ENCODE measurements at places on chromosomes 11 and 22. TPM values are rescaled to one million over a fixed set of nuclear protein-coding genes. Genes with fewer than 3 reads are reported as not detected.

The PACSIN3 gene
- total RNA-seq = 25.8 TPM

The RASL10A gene
- 0.32 TPM for total RNA-seq

The RAG2 gene
- not detected for total RNA-seq

The ADM gene
- 24.1 TPM for total RNA-seq

The SPON1 gene
- total RNA-seq = 0.93 TPM

The PLA2G3 gene
- total RNA-seq = not detected

The BTG4 gene
- not detected for total RNA-seq

DNA sequence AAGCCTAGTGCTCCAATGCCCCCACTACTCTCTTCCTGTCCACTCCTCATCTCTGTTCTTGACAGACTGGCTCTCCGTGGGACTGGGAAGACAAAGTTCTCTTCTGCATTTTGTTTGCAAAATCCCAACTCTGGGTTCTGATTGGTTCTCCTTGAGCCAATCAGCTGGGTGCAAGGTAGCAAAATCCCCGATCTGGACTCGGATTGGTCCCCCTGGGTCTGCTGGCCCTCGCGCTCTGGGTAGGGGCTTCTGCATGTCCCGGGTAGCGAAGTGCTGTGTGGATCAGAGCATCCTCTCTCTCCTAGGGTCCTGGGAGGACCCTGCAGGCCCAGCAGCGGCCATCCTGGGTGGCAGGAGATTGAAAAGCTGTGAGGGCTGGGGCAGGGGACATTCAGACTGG is 22.3 kb upstream of the A4GALT start:
- H3K36me3 ChIP-seq = no peaks in the 10 kb centered on the region
- no peak for DNase-seq
- no peaks in the 10 kb centered on the region for H3K4me1 ChIP-seq
- H3K27ac ChIP-seq = no peak overlapping the region

GRCh38 chr11:12715941-12716340 is 41.7 kb downstream of the TEAD1 start:
- no peaks in the 10 kb centered on the region for H3K27me3 ChIP-seq
- peak; percentile 34 for DNase-seq
- H3K4me1 ChIP-seq = no peaks in the 10 kb centered on the region
- H3K27ac ChIP-seq = no peak overlapping the region

DNA sequence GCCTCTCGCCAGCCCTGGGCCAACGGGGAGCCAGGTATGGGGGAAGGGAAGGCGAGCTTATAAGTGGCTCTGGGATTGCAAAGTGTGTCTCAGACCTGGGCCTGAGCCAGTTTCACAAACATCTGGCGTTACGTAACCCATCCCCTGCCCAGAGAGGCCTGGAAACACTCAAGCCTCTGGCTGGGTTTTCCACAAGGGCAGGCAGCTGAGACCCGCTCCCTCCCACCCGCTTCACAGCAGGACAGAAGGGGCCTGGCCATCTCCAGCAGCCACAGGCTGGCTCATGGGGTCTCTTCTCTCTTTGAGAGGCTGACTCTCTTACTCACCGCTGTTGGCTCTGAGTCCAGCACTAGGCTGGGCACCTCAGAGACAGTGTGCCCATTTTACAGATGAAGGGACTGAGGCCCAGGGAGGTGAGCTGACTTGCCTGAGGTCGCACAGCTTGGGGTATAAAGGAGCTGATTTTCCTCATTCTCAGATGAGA is 44.5 kb downstream of the TRIOBP start:
- H3K36me3 ChIP-seq = no peaks in the 10 kb centered on the region
- H3K27ac ChIP-seq = peak overlapping the region; percentile 40
- DNase-seq = peak; percentile 90
- no peak overlapping the region for H3K4me3 ChIP-seq
- H3K27me3 ChIP-seq = no peaks in the 10 kb centered on the region
- H3K4me1 ChIP-seq = peaks cover 11% of the 10 kb centered on the region

DNA sequence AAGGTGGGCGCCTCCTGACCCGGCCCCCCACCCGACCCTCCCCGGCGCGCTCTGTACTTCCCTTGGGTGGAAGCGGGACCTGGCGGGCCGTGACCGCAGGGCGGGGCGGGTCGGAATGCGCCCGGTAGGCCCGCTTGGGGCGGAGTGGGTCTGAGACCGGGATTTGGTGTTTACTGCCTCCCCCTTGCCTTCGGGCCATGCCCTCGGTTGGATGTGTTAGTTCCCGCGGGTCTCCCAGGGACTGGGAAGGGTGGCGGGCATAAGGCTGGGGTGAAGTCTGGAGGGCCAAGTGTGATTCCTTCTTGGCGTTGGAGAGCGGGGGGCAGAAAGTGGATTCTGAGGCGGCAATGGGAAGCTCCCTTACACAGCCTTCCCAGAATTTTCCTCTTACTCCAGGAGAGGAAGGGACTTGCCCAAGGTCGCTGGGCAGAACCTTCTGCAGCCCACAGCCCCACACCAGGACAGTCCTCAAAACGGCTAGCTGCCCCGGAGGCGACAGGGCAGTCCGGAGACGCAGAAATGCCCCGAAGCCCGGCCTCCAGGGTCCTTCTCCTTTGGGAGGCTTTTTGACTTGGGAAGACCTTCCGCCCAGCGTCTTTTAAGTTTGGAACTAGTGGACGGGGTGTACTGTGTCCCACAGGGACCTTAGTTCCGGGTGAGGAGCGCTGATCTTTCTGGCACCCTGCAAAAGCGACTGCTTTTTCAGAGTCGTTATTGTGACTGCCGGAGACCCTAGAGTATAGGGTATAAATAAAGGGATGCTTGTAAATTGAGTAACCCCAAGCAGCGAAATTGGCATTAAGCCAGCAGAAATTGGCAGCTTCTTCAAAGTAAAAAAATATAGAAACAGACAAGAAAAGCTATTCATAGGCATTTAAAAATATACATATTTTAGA is 647 bp downstream of the SWAP70 start:
- H3K4me1 ChIP-seq = no peaks in the 10 kb centered on the region
- peak overlapping the region; percentile 93 for H3K4me3 ChIP-seq
- H3K36me3 ChIP-seq = no peaks in the 10 kb centered on the region
- no peaks in the 10 kb centered on the region for H3K27me3 ChIP-seq

DNA sequence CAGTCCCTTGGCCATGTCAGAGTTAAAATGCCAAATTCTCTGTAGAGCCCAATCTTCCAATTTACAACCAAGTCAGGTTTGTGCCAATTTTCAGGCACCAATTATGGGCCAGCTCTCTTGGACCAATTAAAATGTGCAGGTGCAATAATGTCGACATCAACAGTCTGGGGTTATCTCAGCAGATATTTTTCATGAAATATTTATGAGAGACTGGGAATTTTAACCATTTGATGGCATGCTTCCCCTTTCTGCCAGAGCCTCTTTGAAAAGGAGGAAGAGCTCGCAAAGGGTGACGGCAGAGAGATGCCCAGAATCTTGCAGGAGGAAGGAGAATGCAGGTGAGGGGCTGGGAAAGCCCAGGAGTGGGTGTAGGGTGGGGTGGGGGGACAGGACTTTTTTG is 100.8 kb upstream of the SYT13 start:
- no peak for DNase-seq
- H3K27me3 ChIP-seq = no peaks in the 10 kb centered on the region
- H3K27ac ChIP-seq = no peak overlapping the region

GRCh38 chr22:26345496-26345895 is 83.6 kb upstream of the ASPHD2 start:
- no peaks in the 10 kb centered on the region for H3K27me3 ChIP-seq
- no peak for DNase-seq
- no peak overlapping the region for H3K4me3 ChIP-seq
- no peaks in the 10 kb centered on the region for H3K4me1 ChIP-seq

DNA sequence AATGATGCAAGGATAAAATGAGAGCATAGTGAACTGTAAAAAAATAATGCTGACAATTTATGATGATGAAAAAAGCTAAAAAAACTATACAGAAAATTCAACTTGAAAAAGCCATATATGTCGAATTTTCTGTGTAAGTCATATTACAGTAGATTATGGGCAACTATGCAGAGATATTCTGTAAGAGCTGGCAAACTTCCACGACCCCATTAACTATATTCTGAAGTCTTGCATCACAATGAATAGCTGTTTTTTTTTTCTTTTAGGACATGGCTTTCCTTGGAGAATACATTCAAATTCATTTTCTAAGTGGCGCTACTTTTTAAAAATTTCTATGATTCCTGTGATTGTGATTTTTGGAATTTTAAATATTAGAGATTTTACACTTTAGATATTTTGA is 18.4 kb downstream of the PSMD13 start:
- H3K36me3 ChIP-seq = no peaks in the 10 kb centered on the region
- no peaks in the 10 kb centered on the region for H3K27me3 ChIP-seq
- no peak for DNase-seq

GRCh38 chr11:99160447-99160846 is 139.7 kb downstream of the CNTN5 start:
- H3K4me3 ChIP-seq = no peak overlapping the region
- H3K27ac ChIP-seq = no peak overlapping the region
- H3K27me3 ChIP-seq = no peaks in the 10 kb centered on the region
- no peak for DNase-seq
- no peaks in the 10 kb centered on the region for H3K36me3 ChIP-seq

DNA sequence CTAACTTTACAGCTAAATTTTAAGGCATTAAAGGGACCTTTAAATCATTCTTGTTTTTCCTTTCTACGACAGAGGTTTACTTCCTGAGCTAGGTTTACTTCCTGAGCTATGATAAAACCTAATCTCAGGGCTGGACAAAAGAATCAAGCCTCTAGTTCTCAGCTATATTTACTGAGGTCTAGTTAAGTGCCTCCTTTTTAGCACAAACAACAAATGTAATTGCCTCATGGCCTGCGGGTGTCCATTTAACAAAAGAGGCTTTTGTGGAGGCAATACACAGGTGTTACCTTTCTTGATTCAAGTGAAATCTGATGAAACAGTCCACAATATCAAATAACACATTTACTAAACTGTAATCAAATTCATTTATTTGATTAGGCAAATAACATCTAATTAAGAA is 67.3 kb downstream of the IMMP1L start:
- H3K36me3 ChIP-seq = no peaks in the 10 kb centered on the region
- no peak overlapping the region for H3K4me3 ChIP-seq
- DNase-seq = no peak

GRCh38 chr11:57370251-57370650 is 10.7 kb downstream of the PRG3 start:
- no peak for DNase-seq
- H3K4me3 ChIP-seq = no peak overlapping the region
- no peaks in the 10 kb centered on the region for H3K36me3 ChIP-seq
- H3K4me1 ChIP-seq = no peaks in the 10 kb centered on the region
- no peaks in the 10 kb centered on the region for H3K27me3 ChIP-seq

GRCh38 chr11:95512682-95513081 is 276.9 kb downstream of the FAM76B start:
- no peaks in the 10 kb centered on the region for H3K27me3 ChIP-seq
- H3K36me3 ChIP-seq = no peaks in the 10 kb centered on the region
- peak; percentile 38 for DNase-seq
- no peak overlapping the region for H3K27ac ChIP-seq

DNA sequence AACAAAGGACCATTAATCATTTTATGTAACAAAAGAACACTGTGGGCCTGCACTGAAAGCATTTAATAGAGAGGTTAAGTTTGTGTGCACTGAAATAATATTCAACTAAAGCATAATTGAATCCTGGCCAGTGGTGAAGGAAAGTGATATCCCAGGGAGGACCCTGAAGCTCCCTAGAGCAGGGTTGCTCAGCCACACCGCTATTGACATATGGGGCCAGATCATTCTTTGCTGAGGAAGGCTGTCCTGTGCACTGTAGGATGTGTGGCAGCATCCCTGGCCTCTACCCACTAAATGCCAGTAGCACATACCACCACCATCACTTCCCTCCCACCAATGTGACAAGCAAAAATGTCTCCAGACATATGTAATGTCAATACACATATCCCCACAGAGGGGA is 166.1 kb upstream of the MTNR1B start:
- no peak overlapping the region for H3K27ac ChIP-seq
- no peak overlapping the region for H3K4me3 ChIP-seq
- no peaks in the 10 kb centered on the region for H3K4me1 ChIP-seq
- no peaks in the 10 kb centered on the region for H3K27me3 ChIP-seq

DNA sequence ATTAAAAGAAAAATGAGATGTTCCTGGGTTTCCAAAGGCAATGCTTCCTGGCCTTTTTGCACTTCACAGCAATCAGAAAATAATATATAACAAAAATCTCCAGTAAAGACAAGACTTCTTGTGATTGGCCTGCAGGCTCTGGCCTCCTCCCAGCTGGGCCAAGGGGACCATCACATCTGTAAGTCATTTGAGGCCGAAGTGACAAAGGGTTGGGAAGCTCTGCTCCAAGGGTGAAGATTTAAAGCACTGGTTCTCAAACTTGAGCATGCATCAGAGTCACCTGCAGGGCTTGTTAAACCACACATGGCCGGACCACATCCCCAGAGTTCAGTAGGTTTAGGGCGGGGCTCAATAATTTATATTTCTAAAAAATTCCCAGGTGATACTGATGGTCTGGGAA is 32.1 kb downstream of the ARFGAP2 start:
- no peaks in the 10 kb centered on the region for H3K36me3 ChIP-seq
- H3K27ac ChIP-seq = no peak overlapping the region
- no peak for DNase-seq
- H3K27me3 ChIP-seq = no peaks in the 10 kb centered on the region

- H3K36me3 ChIP-seq = no peaks in the 10 kb centered on the region
- H3K4me3 ChIP-seq = no peak overlapping the region
- DNase-seq = no peak
- H3K27ac ChIP-seq = no peak overlapping the region
Measured at GRCh38 chr11:15884777-15885540, 471.4 kb downstream of the SOX6 start.

DNA sequence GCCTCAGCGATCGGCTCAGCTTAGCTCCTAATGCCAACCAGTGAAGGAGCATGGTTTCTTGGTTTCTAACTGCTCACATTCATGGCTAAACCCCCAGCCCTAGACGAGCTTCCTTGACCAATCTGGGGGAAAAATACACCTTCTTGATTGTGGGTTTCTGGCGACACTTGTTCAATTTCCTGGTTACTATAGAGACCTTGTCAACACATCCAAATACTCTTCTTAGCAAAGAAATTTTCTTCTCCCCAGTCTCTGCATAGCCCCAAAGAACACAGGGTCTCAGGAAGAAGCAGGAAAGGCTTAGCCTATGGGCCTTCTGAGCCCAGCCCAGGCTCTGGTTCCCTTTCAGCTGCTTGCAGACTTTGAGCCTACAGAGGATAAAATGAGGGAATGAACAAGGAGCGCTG is 88.5 kb upstream of the SYT13 start:
- H3K4me3 ChIP-seq = no peak overlapping the region
- H3K36me3 ChIP-seq = no peaks in the 10 kb centered on the region
- H3K4me1 ChIP-seq = peaks cover 3% of the 10 kb centered on the region
- no peak for DNase-seq
- no peak overlapping the region for H3K27ac ChIP-seq
- H3K27me3 ChIP-seq = no peaks in the 10 kb centered on the region

GRCh38 chr11:1546077-1546535 is 26.0 kb downstream of the DUSP8 start:
- H3K27ac ChIP-seq = no peak overlapping the region
- no peaks in the 10 kb centered on the region for H3K36me3 ChIP-seq
- DNase-seq = no peak
- H3K4me1 ChIP-seq = peaks cover 23% of the 10 kb centered on the region
- H3K4me3 ChIP-seq = no peak overlapping the region

DNA sequence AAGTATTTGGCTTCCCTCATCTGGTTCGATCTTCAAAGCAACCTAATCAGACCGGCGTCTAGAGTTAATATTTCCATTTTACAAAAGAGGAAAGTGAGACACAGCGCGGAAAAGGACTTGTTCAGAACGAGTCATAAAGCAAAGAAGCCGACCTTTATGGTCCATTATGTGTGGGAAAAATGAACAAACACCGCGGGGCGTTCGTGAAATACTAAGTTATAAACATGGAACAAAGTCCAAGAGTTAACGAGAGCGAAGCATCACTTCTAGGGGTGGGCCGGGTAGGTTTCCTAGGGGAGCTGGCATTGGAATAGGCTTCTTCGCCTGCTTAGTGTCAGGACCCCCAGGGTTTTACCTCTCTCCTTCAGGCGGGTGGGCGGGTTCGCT is 575 bp downstream of the DUSP18 start:
- no peaks in the 10 kb centered on the region for H3K27me3 ChIP-seq
- peaks cover 6% of the 10 kb centered on the region for H3K36me3 ChIP-seq
- H3K4me3 ChIP-seq = peak overlapping the region; percentile 76
- H3K4me1 ChIP-seq = no peaks in the 10 kb centered on the region
- DNase-seq = no peak

Measured in right lobe of liver (tissue), 6 donors.